Stimulated activated CD8-positive, alpha-beta memory T cell treated with anti-CD3 and anti-CD28 coated beads, Interleukin-4, amount 100 ng/mL, for 4 hours (primary cell): ENCODE measurements at places on chromosomes 1 and 21.

DNA sequence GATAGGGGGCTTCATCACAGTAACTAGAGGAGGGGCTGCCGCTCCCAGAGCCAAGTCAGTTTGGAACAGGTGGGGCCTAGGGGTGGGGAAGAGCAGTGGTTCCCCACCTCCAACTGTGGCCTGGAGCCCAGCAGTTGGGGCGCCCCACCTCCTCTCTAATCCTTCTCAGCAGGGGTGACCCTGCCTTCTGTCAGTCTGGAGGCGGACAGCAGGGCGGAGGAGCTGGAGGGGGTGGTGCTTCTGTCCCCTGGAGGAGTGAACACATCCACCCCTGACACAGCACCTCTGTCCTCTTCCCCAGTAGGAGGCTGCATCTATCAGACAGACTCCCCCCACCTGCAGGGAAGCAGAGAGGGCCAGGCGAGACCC lies 73.8 kb downstream of the MRPL37 start:
- no peak for DNase-seq

- no peak for DNase-seq
Measured at GRCh38 chr1:64051796-64052195, 151.6 kb upstream of the UBE2U start.

GRCh38 chr1:43582162-43582566 lies 51.5 kb downstream of the PTPRF start:
- DNase-seq: no peak

- DNase-seq: no peak
Measured at GRCh38 chr1:188426561-188426960, 1597.8 kb downstream of the PLA2G4A start.

DNA sequence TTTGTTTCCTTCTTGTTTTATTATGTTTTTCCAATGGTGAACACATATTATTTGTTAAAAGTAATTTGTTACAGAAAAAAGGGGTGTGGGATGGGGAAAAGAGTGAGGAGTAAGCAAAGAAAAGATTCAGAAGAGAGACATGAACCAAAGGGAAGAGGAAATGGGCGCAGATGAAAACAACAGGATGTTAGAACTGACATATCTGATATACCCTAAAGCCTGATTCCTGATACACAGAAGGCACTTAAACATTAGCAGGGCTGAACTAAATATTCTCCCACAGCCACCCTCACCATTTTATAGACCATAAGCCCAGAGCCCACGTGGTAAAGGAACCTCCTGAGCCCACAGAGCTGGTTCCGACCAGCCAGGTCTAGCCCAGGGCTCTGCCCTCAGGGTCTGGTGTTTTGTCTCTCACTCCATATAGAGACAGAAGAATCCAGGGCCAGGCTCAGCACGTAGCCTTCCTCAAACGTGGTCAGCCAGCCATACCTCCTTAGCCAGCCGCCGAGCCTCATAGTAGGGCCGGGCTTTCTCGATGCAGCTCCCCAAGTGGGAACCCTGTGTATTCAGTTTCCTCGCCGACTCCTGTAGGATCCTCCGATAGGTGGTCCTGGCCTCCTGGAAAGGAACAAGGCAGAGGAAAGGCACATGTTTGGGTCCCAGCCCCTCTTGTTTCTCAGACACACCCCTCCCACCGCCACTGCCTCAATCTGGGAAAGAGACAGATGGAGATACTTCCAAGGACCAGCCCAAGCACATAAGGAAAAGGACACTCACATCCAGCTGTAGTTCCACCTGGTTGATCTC lies 9.5 kb downstream of the SH3BP5L start:
- DNase-seq: no peak

- DNase-seq: no peak
Measured at GRCh38 chr1:209601809-209602657, 18.5 kb downstream of the CAMK1G start.

DNA sequence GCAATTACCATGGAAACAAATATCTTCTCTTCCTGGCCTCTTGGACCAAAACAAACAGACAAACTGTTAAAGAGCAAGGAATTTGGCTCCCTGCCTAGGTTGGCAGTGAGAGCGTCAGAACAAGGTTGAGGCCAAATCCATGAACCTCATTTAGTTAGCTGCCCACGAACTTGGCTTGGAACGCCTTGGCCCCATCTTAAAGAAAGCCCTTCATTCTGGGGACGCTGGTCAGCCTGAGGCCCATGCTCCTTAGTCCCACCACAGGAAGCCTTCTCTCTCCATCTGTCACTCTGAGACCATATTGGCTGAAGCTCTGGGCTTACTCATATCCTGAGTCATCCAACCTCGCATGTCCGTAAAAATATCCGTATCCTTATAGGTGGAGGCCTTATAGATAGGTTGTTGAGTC lies 62.4 kb upstream of the DIRAS3 start:
- no peak for DNase-seq

- no peak for DNase-seq
Measured at GRCh38 chr1:191022856-191023255, 545.2 kb upstream of the BRINP3 start.

GRCh38 chr1:53141487-53142055 lies 867 bp downstream of the SLC1A7 start:
- DNase-seq: no peak

GRCh38 chr1:101004670-101005069 lies 20.9 kb downstream of the DPH5 start:
- DNase-seq: no peak

GRCh38 chr1:182249201-182249676 lies 142.4 kb downstream of the GLUL start:
- no peak for DNase-seq

GRCh38 chr1:76938304-76938703 lies 71.0 kb downstream of the ST6GALNAC5 start:
- DNase-seq: no peak

DNA sequence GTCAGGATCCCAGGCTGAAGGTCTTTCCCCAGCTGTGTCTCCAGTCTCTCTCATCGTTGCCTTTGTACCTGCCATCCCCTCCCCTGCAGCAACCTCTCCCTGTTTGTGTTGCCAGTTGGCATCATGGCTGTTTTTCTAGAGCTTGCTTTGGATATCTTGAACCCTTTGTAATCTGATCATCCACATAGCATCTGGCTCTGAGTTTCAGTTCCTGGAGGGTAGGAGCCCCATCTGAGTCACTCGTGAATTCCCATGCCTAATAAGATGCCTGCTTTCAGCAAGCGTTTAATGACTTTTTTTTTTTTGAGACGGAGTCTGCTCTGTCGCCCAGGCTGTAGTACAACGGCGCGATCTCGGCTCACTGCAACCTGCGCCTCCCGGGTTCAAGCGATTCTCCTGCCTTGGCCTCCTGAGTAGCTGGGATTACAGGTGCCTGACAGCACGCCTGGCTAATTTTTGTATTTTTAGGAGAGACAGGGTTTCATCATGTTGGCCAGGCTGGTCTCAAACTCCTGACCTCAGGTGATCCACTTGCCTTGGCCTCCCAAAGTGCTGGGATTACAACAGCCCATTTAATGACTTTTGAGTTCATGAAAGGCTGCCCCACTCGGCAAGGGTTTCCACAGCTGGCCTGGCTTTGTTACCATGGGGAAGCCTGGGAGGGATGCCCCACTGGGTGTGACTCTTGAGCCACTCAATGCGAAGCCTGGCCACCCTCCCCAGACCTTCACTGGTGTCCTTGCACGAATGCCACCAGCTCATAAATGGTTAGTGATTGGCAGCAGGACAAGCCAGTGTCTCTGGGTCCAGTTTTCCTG lies 11.9 kb downstream of the ALPL start:
- no peak for DNase-seq

GRCh38 chr1:203089001-203089650 lies 3.3 kb upstream of the MYOG start:
- DNase-seq: no peak

DNA sequence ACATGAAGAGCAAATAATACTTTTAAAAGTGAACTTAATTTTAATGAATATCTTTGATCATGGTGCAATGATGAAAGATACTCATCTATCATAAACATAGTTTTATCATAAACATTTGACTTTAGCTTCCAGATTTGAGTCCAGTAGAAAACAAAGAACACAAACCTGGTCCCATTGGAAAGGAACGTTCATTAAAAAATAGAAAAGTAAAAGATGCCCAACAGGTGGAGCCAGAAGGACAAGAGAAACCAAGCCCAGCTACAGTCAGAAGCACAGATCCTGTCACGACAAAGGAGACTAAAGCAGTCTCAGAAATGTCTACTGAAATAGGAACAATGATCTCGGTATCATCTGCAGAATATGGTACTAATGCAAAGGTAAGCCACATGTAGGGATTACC lies 55.6 kb upstream of the MYOCOS start:
- no peak for DNase-seq

DNA sequence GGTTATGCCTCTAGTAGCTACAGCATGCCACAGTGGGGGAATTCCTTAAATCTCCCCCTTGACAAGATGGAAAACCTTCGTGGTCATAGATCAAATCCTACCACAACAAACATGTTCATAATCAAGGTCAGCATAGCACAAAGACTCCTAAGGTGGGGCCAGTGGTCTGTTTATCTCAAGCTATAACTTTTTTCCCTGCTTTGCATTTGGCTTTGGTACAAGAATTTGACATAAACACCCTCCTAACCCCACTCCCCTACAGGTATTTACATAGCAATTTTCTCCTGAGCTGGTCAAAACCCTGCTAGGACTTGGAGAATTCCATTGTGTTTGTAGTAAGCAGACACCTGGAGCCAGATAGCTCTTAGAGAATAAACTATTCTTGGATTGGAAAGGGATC lies 58.5 kb downstream of the HIVEP3 start:
- no peak for DNase-seq

GRCh38 chr1:109791495-109792043 lies 27.8 kb upstream of the EPS8L3 start:
- DNase-seq: no peak

- DNase-seq: no peak
Measured at GRCh38 chr1:192925609-192926008, 116.8 kb downstream of the RGS2 start.

GRCh38 chr1:99228153-99228552 lies 36.1 kb upstream of the PLPPR4 start:
- no peak for DNase-seq

DNA sequence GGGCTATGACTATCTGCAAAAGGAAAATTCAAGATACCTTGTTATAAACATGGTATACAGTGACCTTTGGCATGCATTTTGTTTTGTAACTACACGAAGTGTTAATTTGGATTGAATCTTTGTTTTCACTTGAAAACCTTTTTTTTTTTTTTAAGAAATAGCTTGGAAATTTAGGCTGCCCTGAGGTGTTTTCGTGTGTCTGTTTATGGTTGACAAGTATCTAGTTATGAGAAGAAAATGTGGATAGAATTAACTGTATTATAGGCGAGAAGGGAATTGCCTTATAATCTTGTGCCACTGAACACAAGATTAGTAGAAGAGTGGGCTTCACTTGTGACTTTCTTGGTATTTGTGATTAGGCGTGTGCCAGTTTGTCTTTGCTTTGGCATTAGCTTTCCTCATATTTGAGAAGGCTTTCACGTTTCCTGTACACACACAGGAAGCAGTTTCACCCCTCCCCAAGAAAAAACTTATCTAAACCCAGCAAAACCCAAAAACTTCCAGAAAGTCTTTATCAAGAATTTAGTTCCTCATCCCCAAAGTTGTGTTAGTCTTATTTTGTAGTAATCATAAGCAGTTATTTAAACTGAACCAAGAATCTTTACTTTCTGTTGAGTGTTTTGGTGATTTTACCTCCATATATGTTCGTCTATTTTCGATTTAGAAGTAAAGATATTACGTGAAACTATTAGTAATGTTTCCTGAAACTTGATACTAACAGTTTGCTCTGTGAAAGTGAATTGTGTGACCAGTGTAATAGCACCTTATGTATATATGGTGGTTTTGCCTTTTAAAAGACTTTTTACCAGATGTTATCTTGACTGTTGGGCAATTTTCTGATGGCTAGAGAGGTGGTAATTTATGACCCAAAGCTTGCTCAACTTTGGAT lies 3.8 kb downstream of the DYRK1A start:
- no peak for DNase-seq

- no peak for DNase-seq
Measured at GRCh38 chr1:234891427-234891826, 237.2 kb downstream of the TOMM20 start.

- DNase-seq: no peak
Measured at GRCh38 chr21:34914239-34914638, 134.9 kb downstream of the RUNX1 start.

GRCh38 chr1:187092104-187092503 lies 263.4 kb downstream of the PLA2G4A start:
- DNase-seq: no peak

DNA sequence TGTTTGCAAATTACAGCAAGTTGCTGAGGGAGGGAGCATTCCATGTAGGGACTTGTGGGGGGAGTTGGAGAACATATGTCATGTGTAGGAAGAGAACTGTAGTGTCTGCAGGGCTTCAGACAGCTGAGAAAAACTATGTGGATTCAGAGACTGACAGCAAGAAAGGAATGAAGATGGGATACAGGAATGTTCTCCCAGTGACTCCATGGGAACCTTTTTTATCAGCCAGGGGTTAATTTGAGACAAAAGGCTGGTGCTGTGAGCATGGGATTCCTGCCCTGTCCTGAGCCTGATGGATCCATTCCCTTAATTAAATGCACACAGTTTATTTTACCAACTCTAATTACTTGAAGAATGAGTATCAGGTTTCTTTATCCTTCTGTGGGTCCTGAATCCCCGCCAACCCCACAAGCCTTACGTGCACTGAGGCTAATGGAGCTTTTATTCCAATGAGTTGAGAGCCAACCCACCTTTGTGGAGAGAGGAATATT lies 26.5 kb upstream of the PLXNA2 start:
- no peak for DNase-seq

GRCh38 chr1:156104065-156104810 lies 10.3 kb upstream of the LMNA start:
- no peak for DNase-seq

DNA sequence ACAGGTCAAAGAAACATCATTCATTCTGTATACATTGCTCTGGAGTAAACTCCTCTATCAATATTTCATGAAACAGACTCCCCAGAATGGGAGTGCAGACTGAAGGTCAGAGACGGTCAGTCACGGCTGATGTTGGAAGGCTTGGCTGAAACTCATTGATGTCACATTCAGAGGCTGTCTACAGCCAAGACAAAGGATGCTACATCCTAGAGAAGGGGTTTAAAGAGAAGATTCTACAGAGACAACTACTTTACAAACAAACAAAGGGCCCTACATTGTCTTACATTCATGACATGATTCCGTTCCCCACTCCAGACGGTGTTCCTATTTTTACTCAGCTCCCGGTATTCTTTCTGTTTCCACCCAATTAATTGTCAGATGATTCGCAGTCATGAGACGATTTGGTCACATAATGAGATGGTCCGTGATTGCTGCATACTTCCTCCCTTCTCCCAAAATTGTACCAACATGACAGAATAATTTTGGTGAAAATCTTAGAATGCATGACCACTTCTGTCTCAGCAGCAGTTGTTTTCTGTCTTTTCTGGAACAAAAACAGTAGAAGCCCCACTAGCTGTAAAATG lies 73.8 kb upstream of the VAV3 start:
- DNase-seq: no peak
